ENCODE measurements at places on chromosomes 7 and 10.

DNA sequence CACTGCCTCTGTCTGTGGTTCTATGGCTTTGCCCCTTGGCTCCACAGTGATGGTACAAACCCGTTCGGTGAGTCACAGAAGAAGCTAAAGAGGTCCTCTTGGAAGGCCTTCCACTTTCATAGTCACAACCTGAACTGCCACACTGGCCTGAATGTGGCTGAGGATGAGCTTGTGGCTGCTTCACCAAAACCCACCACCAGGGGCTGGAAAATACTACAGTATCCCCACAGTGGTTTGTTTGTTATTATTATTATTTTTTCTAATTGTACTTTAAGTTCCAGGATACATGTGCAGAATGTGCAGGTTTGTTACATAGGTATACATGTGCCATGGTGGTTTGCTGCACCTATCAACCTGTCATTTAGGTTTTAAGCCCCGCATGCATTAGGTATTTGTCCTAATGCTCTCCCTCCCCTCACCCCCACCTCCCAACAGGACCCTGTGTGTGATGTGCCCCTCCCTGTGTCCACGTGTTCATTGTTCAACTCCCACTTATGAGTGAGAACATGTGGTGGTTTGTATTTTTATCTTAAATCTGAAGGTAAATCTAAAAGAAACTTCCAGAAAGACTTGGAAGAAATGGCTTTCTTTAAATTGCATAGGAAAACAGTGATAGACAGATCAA lies 160.8 kb upstream of the NPSR1 start:
- DNase-seq: no peak

DNA sequence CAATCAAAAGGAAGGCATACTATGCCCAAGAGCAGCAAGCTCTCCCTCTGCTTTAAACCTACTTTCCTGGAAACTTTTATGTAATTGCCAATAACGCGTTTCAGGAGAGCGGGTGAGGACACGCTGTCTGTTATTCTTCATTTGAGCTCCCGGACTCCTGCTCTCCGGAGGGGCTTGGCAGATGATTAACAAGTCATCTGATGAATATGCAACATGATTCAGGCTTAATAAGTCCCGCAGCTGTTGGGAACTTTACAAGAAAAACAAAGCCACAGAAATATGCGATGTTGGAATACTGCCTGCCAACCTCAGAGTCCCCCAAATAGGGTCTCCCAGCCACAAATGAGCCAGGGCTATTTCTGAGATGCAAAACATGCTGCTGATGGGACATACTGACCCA lies 348.0 kb downstream of the GPAM start:
- DNase-seq: no peak

GRCh38 chr7:28533731-28534531 lies 121.6 kb downstream of the CREB5 start:
- peak; percentile 57 for DNase-seq

GRCh38 chr10:85927952-85928665 lies 438.5 kb downstream of the GRID1 start:
- DNase-seq: peak; percentile 10

DNA sequence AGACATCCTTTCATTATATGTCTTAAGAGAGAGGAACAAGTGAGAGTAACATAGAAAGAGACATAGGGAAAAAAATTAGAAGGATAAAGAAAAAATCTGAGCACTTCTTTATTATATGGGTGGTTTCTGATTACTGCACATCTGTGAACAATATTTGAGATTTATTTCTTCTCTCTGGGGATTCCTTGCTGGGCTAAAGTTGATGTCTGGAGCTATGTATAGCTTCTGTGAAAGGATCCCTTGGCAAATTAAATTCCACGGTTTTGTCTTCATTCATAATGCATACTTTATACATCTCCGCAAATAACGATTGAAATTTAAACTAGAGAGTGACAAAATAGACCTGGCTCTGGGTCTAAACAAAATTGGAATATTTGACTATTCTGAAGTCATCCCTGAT lies 232.2 kb upstream of the CTBP2 start:
- DNase-seq: no peak

- no peak for DNase-seq
These were observed 538.8 kb downstream of the TCERG1L start for GRCh38 chr10:130772676-130773075.

- no peak for DNase-seq
These were observed 10.4 kb downstream of the VCL start for GRCh38 chr10:74008212-74008731.

Data from RCC 7860 (cell line).